ENCODE measurements at places on chromosomes 12 and 14.

DNA sequence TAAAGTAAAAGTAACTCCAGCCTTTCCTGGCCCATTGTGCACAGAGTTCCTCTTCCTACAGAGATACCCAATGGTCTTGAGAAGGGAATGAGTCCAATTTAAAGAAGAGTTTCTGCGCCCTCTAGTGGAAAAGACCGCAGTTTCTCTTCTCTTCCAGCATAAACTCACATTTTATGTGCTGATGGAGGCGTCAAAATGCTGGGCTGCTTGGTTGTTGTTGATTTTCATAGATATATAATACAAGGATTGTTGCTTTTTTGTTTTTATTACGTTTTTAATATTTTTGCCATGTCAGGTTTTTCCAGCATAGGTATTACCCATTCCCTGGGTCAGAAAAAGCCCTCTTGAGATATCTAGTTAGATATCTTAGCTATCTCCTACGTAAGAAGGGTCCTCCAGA, 356.9 kb upstream of the STXBP6 start:
- no peak for DNase-seq

DNA sequence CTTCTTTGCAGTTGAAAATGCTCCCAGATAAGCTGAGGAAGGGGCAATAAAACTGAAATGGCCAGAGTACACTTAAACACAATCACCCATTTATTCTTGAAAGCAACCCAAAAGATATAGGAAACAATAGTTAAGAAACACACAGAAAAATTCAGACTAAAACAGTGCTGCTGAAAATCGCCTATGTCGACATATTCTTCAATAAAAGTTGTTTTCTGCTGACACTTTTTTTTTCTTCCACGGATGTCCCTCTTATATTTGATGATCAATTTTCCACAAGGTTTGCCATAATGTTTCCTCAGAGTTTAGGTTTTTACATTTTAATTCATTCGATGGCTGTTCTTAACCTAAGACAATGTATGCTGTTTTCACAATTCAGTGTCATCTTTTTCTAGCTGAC, 74.2 kb downstream of the TPH2 start:
- DNase-seq = no peak

- DNase-seq = no peak
Observed at GRCh38 chr12:105336411-105336810, 5.9 kb downstream of the C12orf75 start.

DNA sequence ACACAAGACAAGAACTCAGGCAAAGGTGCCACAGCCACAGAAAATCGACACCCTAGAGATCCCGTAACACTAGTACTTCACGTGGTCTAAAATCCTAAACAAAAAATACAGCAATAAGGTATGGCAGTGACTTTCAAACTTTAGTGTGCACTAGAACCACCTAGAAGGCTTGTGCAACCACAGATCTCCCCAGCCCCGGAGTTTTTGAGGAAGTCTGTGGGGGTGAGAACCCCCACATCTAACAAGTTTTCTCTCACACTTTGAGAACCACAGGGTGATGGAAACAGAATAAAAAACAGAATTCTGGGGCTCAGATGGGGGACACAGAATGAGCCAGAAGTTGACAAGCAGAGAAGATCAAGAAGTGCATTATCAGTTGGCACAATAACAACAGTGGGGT, 254.0 kb downstream of the ANO6 start:
- DNase-seq = no peak

GRCh38 chr12:6476489-6476888, 6.0 kb upstream of the VAMP1 start:
- DNase-seq = no peak

DNA sequence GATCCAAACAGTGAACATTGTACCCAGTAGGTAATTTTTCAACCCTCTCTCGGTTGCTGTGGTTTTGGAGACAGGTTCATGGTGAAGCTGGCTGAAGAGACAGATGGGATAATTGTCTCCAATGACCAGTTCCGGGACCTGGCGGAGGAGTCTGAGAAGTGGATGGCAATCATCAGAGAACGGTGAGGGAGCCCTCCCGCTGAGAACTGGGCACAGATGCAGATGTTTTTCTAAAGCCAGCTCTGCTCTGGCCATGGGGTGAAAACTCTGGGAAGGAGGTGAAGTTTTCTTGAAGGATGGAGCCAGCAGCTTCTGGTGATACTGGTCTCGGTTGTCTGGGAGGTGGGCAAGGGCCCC, 6.2 kb downstream of the KHNYN start:
- DNase-seq = no peak

- DNase-seq = no peak
Observed at GRCh38 chr12:114405519-114406271, at the start of gene TBX5. Gene TBX5, minus strand, starts transcription at chr12:114406144. Its CDS starts 2,246 bp downstream, at chr12:114403898.

- no peak for DNase-seq
Observed at GRCh38 chr14:103846543-103847450, 578 bp downstream of the PPP1R13B start.

DNA sequence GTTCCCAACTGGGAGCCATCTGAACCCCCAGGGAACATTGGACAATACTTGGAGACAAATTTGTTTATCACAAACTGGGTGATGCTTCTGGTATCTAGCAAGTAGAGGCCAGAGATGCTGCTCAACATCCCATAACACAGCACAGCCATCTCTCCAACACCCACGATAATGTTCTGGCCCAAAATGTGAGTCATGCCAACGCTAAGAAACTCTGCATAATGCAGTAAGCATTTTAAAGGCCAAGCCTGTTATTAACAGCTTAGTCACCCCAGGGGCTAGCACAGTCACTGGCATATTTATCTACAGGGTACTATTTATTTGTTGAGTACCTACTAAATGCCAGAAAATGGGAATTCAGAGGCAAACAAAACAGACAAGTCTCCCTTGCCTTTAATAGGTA, 873.1 kb upstream of the TMEM132C start:
- DNase-seq = no peak

GRCh38 chr12:92457458-92458180, 245.2 kb upstream of the PLEKHG7 start:
- no peak for DNase-seq

GRCh38 chr14:39367387-39367751, 64.9 kb downstream of the FBXO33 start:
- no peak for DNase-seq

GRCh38 chr14:47675466-47676314, at the start of gene MDGA2:
Gene MDGA2, minus strand, starts transcription at chr14:47675605.
- peak; percentile 25 for DNase-seq

DNA sequence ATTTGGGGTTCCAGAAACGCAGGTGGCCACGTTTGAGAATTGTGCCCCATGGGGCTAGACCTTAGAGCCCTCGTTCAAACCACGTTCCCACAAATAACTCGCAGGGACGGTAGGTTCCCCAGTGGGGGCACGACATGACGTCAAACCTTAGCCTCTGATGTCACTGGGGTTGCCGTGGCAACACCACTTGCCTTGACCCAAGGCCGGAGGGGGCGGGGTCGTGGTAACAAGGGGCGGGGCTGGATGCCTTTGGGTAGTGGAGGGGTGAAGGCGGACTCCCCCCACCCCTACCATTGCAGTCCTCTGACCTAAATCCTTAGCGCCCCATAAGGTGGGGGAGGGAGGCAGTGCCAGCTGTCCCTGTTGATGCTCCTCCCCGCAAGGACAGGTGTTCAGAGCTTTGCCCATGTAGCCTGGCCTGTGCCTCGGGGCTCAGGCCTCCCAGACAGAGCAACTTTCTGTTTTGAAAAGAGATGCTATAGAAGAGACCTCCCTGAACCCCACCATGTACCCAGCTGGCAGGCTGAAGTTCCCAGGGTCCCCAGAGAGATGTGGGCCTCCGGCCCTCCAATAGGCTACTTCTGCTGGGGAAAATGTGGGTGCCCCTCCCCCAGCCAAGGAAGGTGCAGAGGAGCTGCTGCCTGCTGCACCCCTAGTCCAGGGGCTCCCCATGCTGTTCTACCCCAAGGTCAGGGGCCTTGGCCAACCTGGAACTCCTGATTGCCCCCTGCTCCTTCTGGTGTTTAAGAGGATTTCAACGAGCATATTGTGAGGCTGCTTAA, 1.9 kb downstream of the FAM222A start:
- no peak for DNase-seq

DNA sequence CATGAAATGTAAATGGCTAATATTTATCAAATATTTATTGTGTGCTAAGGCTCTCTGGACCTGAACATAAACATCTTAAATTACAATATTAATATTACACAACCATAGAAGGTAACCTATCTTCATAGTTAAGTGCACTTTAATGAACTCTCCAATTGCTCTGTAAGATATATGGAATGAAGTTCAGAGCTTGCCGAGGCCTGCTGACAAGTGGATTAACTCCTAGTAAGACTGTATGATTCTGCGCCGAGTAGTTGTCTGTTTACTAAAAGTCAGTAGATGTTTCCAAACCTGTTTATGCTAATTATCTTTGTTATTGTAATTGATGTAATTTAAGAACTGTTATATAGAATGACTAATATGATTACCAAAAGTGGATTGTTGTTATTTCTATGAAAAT, 77.2 kb downstream of the PTPRR start:
- no peak for DNase-seq

DNA sequence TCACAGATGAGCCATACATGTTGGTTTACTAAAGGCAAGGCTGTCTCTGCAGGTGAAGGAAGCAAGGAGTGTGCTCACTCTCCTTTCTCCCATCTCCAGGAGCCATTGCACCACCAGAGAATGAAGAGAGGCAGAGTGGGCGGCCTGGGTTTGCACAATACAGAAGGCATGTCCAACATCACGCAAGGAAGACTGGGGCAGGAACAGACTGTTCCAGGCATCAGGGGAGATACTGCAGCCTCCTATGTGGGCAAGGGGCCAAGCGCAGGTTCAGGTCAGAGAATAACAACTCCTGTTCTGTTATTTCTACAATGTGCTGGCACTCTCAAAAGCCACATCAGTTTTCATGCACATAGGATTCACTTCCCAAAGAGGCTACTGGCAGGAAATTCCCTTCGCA, 1.7 kb upstream of the TMEM229B start:
- DNase-seq = no peak

GRCh38 chr14:69755784-69756183, 11.2 kb upstream of the SRSF5 start:
- no peak for DNase-seq

DNA sequence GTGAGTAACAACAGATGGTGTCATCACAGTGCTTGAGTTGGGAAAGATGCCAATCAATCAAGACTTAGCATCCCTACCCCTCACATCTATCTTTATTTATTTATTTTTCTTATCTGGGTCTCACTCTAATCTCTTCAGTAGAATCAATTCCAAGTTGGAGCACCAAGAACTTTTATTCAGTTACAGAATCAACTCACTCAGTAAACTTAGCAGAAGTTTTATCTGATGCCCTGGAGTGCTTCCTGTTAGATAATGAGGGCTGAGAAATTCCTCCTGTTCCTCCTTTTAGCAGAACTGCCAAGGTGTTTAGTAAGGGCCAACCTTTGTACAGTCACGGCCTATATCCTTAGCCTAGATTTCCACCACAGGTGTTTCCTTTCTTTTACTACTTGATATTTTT, 11.3 kb upstream of the SLC5A8 start:
- no peak for DNase-seq

- no peak for DNase-seq
Observed at GRCh38 chr14:105540811-105541210, 14.4 kb downstream of the TMEM121 start.

- no peak for DNase-seq
Observed at GRCh38 chr12:62834971-62835547, 99.9 kb downstream of the PPM1H start.

GRCh38 chr12:2284857-2285256, 232.1 kb downstream of the CACNA1C start:
- no peak for DNase-seq

DNA sequence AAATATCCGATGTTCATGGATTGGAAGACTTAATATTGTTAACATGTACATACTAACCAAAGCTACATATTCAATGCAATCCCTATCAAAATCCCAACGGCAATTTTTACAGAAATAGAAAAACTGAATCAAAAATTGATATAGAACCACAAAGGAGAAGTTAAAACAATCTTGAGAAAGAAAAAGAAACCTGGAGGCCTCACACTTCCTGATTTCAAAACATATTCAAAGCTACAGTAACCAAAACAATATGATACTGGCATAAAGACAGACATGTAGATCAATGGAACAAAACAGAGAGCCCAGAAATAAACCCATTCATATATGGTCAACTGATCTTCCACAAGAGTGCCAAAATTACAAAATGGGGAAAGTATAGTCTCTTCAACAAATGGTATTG, 5.4 kb upstream of the PELI2 start:
- no peak for DNase-seq

- DNase-seq = no peak
Observed at GRCh38 chr12:97404543-97404942, 58.1 kb upstream of the RMST start.

GRCh38 chr12:117874842-117875434, 93.9 kb downstream of the KSR2 start:
- DNase-seq = peak; percentile 24

- DNase-seq = no peak
Observed at GRCh38 chr14:68386950-68387779, 405.7 kb downstream of the ZFP36L1 start.

- no peak for DNase-seq
Observed at GRCh38 chr14:105925615-105926372, 399.4 kb downstream of the TMEM121 start.

- no peak for DNase-seq
Observed at GRCh38 chr12:124318278-124319020, 23.6 kb downstream of the RFLNA start.

- DNase-seq = no peak
Observed at GRCh38 chr12:113226696-113227568, 5.7 kb downstream of the TPCN1 start.

DNA sequence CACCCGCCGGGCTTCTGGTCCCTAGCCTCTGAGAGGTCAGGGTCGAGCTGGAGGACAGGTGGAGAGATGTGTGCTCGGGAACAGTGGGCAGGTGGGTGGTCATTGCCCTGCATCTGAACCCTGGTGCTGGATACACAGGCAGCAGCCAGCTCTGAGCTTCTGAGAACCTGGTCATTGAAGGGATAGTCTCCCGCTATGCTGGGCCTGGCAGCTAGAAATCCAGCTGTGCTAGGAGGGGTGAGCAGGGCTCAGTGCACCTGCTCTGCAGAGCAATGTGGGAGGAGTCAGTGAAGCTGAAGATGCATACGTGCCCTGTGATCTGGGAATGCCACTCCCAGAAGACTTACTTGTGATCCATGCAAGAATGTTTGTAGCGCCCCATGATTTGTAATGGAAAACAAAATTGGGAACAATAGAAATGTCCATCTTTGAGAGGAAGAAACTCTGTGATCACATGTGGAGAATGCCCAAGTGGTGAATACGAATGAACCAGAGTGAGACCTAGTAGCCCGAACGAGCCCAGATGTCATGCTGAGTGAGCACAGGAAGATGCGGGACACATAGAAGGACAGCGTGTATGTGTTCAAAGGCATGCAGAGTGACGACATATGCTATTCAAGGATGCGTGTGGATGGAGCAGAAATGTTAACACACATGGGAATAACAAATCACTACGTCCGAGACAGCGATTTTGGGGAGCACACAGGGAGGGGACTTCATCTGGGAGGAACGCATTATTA, 63.4 kb downstream of the AACS start:
- DNase-seq = no peak

- DNase-seq = no peak
Observed at GRCh38 chr12:126519833-126520232, 1454.6 kb downstream of the AACS start.

DNA sequence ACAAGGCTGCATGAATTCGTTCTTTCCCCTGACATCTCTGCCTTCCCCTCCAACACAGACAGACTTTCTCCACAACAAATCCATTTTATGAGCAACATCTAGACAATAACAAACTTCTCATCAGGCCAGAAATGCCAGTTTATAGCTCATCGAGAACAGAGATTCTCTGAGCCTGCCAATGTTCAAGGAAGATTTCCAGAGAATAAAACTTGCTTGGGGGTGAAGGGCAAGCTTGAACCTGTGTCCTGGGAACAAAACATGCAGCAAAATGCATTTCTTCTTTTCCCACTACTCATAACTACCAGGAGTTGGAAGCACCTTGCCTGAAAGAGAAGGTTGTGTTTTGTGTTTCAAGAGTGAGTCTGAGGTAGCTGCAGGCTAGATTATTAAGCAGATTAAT, 6.8 kb downstream of the MAP1LC3B2 start:
- DNase-seq = no peak

All from left renal pelvis (tissue), 4 donors.